HEK293T (cell line): ENCODE measurements at places on chromosomes 7 and 10.

GRCh38 chr10:110681023-110681681, 37.0 kb downstream of the RBM20 start:
- peak; percentile 87 for DNase-seq

- peak; percentile 57 for DNase-seq
Observed at GRCh38 chr7:107201795-107202450, 33.1 kb downstream of the HBP1 start.

- peak; percentile 49 for DNase-seq
Observed at GRCh38 chr10:101080933-101081931, 19.4 kb downstream of the KAZALD1 start.

- no peak for DNase-seq
Observed at GRCh38 chr7:105219771-105220160, 169.0 kb downstream of the SRPK2 start.

- DNase-seq, result no peak
Observed at GRCh38 chr10:127451628-127452027, 97.5 kb upstream of the NPS start.

DNA sequence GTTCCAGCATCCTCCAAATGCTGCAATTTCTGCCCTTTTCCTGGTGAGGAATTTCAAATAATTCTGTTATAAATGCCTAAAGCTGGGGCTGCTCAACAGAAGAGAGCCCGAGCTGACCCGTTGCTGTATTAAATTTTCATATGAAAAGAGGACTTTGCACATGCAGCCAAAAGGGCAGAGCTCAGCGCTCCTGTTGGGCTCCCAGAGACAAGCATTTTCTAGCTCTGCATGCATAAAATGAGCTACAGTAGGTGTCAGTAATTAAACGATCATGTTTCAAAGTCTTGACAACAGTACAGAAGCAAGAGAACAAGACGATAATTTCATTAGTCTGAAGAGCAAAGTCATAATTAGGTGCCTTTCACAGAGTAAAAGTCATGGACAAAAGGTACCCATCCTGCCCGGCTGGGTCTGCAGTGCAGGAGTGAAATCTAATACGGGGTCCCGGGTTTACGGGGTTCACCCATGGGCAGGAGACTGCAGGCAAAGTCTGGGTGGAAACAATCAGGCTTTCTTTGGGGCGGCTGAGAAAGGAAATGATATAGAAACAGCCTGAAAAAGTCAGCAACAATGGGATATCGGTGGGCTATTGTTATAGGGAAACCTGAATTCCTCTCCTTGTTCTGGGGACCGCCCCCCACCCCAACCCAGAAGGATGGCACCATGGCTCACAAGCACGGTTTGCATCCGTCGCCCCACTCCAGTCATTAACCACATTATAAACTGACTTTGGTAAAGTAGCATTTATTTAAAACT, 66.0 kb downstream of the EBF3 start:
- no peak for DNase-seq

GRCh38 chr7:94410413-94411187, 15.9 kb downstream of the COL1A2 start:
- no peak for DNase-seq

GRCh38 chr10:112983444-112984056, 33.5 kb downstream of the TCF7L2 start:
- no peak for DNase-seq

- no peak for DNase-seq
Observed at GRCh38 chr7:80505900-80506500, 5.9 kb downstream of the GNAT3 start.
